EL (cell line): ENCODE measurements at places on chromosomes 12 and 14.

DNA sequence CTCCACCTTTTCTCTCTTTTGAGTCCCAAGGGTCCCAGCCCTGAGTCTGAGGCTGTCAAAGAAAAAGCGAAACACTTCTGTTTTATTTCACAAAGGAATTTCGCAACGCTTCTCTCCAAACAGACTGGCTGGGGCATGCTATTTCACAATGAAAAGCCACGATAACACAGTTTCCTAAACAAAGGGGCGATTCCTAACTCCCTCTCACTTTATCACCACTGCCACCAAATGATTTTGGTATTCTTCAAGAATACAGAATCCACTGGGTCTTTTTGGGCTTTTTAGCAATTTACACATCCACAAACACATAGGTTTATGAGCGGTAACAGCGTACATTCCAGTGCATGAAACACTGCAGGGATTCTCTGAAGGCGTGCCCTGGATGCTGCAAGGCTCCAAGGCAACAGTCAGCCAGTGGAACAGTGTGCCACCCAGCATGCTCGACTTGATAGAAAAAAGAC, 161.2 kb downstream of the DAD1 start:
- peak; percentile 24 for DNase-seq

GRCh38 chr12:49930515-49931288, 19.8 kb upstream of the AQP2 start:
- DNase-seq: peak; percentile 68

DNA sequence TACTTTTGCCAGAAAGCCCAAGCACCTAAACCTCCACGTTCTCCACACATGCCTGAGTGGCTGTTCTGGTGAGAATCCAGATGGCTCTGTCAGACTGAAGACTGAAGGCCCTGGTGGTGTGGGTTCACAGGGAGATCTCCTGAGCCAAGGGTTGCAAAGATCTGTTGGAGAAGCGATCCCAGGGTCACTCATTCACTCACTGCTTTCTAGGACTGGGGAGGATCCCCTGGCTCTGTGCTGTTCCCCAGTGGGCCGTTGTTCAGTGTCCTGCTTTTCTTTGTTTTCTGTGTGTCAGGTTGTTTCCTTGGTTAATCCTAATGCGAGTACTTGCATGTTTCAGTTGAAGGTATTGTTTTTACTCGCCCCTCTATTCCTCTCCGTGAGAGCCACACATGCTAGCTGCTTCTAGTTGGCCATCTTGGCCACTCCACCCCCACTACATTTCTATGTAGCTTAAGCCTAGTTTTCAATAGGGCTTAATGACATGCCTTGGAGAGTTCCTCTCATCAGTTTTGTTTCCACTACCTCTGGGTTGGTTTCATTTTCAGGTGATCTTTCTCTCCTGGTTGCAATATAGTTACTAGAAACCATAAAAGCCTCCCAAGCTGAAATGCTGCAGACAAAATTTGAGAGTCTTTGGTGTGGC, 144.5 kb upstream of the SLC38A2 start:
- no peak for DNase-seq

GRCh38 chr12:122059203-122059960, 19.2 kb upstream of the MLXIP start:
- DNase-seq: no peak

GRCh38 chr12:5333096-5333495, 98.8 kb upstream of the NTF3 start:
- DNase-seq: no peak
